Caco-2 (cell line): ENCODE measurements at places on chromosomes 12 and 14. TPM values are rescaled to one million over a fixed set of nuclear protein-coding genes. Genes with fewer than 3 reads are reported as not detected.
A peak's percentile ranks its signal among the peaks of the same experiment; 100 is the strongest.

The POLE gene
- total RNA-seq: 167 and 170 TPM in 2 replicates

DNA sequence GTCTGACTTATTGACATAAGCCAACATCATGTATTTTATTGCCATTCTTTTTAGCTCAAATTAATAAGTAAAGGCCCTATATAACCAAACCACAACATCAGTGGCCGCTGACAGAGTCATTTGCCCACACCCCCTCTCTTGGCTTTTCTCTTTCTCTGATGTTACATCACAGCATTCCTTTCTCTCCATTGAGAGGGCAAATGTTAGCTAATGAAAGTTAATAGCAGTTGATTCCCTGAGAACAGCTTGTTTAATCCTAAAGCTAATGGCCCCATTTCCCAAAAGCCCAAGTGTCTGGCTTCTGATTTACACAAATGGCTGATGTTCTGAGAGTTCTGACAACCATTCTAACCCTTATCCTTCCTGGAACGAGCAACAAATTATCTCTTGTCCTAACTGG lies 308.8 kb downstream of the SNAPC1 start:
- H3K4me1 ChIP-seq: no peaks in the 10 kb centered on the region
- no peak for DNase-seq
- H3K4me3 ChIP-seq: no peak overlapping the region
- no peaks in the 10 kb centered on the region for H3K36me3 ChIP-seq

The LLPH gene
- total RNA-seq: 32.3 and 38.2 TPM in 2 replicates

The FOS gene
- 72.7 and 73.7 TPM in 2 replicates for total RNA-seq

GRCh38 chr12:130990034-130990433 lies 36.3 kb downstream of the ADGRD1 start:
- no peaks in the 10 kb centered on the region for H3K27me3 ChIP-seq
- peaks cover 6% of the 10 kb centered on the region for H3K4me1 ChIP-seq
- no peaks in the 10 kb centered on the region for H3K36me3 ChIP-seq
- H3K4me3 ChIP-seq: no peak overlapping the region
- H3K27ac ChIP-seq: no peak overlapping the region

- H3K27ac ChIP-seq: peak overlapping the region; percentile 34
- H3K4me3 ChIP-seq: peak overlapping the region; percentile 73
- no peak for DNase-seq
- peaks cover 3% of the 10 kb centered on the region; the same call in 1 of the 2 replicates for H3K36me3 ChIP-seq
- H3K27me3 ChIP-seq: no peaks in the 10 kb centered on the region
Measured at GRCh38 chr12:104136577-104136976, 1.4 kb downstream of the NFYB start.

The MANSC4 gene
- total RNA-seq: not detected in 2 replicates

The SALL2 gene
- 10.9 and 11.0 TPM in 2 replicates for total RNA-seq

The KRT74 gene
- not detected in 2 replicates for total RNA-seq

- H3K36me3 ChIP-seq: no peaks in the 10 kb centered on the region
- H3K27me3 ChIP-seq: no peaks in the 10 kb centered on the region
- no peak for DNase-seq
- no peak overlapping the region for H3K4me3 ChIP-seq
- no peaks in the 10 kb centered on the region for H3K4me1 ChIP-seq
- no peak overlapping the region for H3K27ac ChIP-seq
Measured at GRCh38 chr14:100406505-100407131, 83.5 kb downstream of the SLC25A47 start.

The BCL11B gene
- total RNA-seq: 0.05 TPM in 1 of 2 replicates, not detected in the other
